AG08395 (cell line): ENCODE measurements at places on chromosomes 16 and 17.
A peak's percentile ranks its signal among the peaks of the same experiment; 100 is the strongest.

DNA sequence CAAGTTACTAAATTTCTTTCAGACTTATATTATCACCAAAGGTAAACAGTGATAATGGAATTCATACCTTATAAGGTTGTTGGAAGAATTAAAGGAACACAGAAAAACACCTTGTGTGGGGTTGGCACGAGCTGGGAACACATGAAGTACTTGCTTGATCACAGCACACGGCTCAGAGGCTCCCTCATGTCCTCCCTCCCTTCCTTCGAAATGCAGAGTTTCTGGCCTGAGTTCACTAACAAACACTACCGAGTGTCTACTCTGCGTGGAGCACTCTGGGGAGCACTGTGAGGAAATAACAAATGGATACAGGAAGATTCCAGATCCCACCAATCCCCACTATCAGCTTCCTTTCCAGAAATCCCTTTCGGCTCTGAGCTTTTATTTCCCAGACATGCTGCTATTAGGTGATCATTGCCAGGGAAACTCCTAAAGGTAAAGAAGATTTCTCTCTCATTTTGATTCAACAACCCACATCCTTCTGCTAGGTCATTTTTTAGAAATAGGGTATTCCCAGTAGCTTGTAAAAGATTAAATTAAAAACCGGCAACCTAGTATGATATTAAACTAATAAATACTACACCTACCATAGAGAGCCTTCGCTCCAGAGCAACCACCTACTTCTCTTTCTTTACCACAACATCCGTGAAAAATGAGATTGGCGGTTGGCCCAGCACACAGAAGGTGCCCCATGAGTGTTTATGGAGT is 6.1 kb upstream of the HNF1B start:
- DNase-seq, result no peak

- peak; percentile 84 for DNase-seq
Observed at GRCh38 chr17:9244066-9245052, 223.0 kb downstream of the NTN1 start.

GRCh38 chr16:86823125-86823524 is 244.8 kb downstream of the FOXL1 start:
- no peak for DNase-seq

- DNase-seq, result peak; percentile 50
Observed at GRCh38 chr17:62703261-62703775, 75.8 kb downstream of the MRC2 start.

- no peak for DNase-seq
Observed at GRCh38 chr16:53785044-53785443, 81.1 kb downstream of the FTO start.

GRCh38 chr16:3638916-3639644 is 15.4 kb upstream of the DNASE1 start:
- DNase-seq, result no peak

GRCh38 chr16:5041600-5042133 is 7.9 kb upstream of the NAGPA start:
- DNase-seq, result peak; percentile 24

DNA sequence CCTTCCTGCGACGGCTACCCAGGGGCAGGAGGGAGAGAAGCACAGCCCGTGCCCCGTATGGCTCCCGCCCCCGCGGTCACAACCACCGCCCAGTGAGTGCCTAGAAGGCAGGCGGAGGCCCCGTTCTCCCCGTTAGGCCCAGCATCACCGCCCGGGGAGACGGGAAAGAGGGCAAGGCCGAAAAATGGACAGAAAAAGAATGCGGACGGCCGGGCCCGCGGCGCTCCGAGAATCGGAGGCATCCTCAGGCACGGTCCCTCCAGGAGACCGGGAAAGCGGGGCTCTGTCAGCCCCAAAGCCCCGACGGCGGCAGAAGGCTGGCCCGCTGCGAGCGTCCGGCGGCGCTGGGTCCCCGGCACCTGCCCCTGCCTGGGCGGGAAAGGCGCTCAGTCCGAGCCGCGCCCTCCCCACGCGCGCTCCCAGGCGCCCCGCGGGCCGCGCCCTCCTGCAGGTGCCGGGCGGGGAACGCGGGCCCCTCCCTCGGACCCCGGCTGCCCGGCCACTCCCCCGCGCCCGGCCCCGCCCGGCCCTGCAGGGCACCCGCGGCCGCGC is 407 bp downstream of the MCRIP1 start:
- peak; percentile 28 for DNase-seq

- no peak for DNase-seq
Observed at GRCh38 chr16:23823475-23824384, 12.1 kb upstream of the PRKCB start.

DNA sequence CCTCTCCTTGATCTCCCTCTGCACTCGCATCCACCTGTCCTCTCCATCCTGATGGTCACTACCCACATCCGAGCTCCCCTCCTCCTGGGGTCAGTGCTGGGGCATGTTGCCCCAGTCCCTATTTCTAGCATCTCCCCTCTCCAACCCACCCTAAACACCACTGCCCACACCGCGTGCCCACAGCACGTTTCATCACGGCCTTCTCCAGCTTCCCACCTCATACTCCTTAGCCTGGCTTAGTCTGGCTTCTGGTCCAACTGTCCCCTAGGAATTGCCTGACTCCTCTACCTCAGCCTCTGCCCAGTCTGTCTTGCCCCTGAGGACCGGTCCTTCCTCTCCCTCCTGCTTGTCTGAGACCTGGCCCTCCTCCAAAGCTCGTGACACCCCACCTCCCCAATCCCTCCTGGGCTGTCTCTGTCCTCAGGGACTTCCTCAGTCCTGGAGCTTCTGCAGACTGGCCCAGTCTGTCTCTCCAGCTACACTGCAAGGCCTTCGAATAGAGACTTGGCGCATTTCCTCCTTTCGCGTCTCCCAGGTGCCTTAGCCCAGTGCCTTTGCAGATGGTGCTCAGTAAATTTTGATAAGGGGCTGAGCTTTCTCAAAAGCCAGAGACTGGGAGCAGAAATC is 4.9 kb downstream of the ALOX15 start:
- no peak for DNase-seq

- DNase-seq, result no peak
Observed at GRCh38 chr17:70976447-70976846, 807.1 kb downstream of the KCNJ2 start.
